Omental fat pad (tissue), 4 donors: ENCODE measurements at places on chromosomes 6 and 20.

DNA sequence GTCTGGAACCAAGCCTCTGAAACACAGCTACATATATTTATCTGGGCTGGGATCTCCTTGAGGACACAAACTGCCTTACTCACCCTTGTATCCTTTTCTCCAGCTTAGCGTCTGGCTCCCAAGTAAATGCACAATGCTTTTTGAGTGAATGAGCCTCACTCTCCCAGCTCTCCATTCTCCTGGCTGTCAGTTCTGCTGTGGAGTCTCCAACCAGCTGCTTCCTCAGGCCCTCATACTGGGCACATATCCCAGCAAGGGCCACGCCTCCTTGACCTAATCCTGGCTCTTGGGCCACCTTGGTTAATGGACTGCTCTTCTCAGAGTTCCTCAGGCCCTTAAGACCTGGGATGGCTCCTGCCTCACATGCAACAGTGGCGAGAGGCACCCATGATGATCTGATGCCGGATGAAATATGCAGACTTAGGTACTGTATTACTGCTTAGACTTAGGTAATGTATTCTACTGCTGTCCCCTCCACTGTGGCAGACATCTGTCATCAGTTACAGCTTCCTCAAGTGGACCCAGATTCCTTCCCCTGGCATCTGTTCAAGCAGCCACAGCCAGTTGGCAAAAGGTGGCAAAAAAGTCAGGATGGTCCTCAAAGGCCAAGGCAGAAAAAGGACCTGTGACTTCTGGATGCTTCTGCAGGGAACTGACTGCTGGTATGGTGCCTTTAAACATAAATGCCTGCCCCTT is 16.5 kb downstream of the SNHG17 start:
- no peak for DNase-seq

- no peak for DNase-seq
Observed at GRCh38 chr6:170100046-170100445, 190.8 kb downstream of the DLL1 start.

DNA sequence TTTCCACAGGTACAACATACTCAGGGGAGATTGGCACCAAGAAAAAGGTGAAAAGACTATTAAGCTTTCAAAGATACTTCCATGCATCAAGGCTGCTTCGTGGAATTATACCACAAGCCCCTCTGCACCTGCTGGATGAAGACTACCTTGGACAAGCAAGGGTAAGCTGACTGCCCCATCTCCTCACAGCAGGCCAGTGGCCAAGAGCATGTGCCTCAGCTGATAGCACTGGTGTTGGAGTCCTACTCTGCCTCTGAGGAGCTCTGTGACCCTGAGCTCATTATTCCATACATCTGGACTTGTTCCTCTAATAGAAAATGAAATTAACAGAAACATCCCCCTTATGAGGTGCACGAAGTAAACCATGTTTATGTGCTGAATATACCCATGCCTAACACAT is 102.8 kb downstream of the MTFR2 start:
- DNase-seq, result no peak

GRCh38 chr6:84763886-84764331 is 489 bp downstream of the TBX18 start:
- no peak for DNase-seq

DNA sequence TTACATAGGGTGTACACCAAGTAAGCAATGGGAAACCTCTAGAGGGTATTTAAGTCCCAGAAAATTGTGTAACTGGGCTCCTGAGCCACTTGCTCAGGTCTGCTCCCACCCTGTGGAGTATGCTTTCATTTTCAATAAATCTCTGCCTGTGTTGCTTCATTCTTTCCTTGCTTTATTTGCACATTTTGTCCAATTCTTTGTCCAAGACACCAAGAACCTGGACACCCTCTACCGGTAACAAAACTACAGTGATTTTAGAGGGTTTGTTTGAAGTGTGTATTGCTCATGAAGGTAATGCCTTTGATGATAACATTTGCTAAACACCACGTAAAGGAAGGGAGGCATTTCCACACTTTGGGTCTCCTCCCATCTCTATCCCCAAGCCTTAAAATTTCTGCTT is 46.2 kb downstream of the MYB start:
- no peak for DNase-seq

- DNase-seq, result no peak
Observed at GRCh38 chr20:50249447-50250388, 59.1 kb downstream of the CEBPB start.

GRCh38 chr6:162538643-162539064 is 188.9 kb downstream of the PRKN start:
- DNase-seq, result no peak

DNA sequence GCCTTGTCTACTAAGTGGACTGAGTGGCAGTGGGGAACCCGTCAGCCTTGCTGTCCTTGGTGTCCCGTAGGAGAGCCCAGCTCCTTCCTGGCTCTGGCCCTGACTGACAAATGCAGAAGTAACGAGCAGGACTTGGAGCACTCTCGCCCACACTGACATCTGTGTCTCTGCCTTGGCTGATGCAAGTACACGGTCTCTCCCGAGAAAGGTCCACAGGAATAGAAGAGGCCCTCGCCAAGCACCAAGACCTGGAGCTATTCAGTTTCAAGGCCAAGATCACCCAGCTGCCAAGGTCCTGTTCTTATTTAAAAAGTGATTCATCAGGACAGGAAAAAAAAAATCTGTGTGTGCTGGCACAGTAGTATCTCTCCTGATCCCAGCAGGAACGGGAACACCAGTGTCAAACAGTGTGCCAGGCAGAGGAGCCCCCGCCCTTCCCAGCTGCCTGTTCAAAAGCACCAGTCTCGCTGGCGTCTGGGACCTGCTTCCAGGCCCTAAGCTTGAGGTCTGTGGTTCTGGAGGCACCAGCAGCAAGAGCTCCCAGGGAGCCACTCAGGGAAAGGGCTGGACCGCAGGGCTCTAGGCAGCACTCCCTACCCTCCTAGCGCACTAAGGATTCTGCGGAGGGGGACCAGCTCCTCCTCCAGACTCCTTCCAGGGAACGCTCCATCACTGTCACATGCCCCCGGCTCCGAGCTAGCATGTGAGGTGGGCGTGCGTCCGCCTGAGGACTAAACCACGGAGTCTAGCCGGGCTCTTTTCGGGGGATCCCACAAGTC is 376.9 kb downstream of the RNGTT start:
- DNase-seq, result no peak
